ENCODE measurements at places on chromosomes 5 and 9.

- DNase-seq: no peak
Measured at GRCh38 chr9:88936668-88937067, 54.6 kb upstream of the S1PR3 start.

GRCh38 chr5:175564716-175565115 lies 86.4 kb downstream of the SFXN1 start:
- no peak for DNase-seq

GRCh38 chr9:22105005-22105722 lies 96.1 kb upstream of the CDKN2B start:
- no peak for DNase-seq

DNA sequence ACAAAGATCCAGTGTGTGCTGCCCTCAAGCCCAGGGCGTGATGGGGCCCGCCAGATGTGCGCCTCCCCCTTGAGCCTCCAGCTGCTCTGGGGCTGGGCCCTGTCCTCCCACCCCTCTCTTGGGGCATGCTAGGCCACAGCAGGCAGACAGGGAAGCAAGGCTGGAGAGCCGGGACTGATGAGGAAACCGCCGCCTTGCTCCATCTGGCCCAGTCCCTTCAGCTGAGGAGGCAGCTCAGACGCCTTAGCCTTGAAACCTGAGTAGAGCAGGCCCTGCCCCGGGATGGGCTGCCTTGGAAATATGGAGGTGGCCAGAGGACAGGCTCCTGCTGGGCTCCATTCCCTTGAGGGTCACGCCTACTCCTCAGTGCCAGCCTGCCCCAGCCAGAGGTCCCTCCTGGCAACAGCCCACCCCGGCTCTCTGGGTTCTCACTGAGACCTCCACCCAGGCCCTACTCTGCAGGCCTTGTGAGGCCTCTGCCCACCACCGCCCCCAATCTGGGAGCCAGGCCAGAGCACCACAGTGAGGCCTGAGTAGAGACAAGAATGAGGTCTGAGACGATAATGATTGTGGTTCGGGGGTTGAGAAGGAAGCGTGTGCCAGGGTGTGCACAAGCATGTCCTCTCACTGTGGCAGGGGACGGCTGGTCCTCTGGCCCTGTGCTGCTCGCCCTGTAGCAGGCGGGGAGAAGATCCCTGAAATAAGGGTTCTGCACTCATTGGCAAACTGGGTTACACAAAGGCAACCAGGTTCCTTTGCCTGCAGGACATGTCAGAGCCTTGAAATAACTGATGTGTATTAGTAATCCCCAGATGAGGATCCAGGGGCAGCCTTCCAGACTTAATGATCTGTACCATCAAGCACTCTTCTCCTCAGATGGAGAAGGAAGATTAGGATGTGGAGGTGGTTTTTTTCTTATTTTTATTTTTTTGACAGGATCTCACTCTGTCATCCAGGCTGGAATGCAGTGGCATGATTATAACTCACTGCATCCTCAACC lies 30.9 kb downstream of the CXXC5 start:
- DNase-seq: no peak

GRCh38 chr5:78509884-78510769 lies 138.4 kb downstream of the LHFPL2 start:
- no peak for DNase-seq

DNA sequence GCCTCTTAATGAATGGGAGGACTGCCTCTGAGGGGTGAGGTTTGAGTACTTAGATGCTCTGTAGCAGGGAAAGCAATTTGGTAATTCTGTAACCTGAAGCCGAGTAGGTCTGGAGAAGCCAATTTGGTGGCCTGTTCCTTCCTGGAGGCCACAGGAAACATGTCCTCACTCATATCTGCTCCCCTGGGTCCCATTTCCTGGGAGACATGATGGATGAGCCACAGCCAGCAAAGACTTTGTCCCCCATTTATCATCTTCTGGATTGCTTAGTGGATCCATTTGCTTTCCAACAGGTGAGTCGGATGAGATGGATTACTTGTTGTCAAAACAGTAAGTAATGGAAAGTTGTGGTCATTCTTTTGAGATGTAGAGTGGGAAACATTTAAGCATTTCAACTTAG lies 99.8 kb upstream of the KLF9 start:
- DNase-seq: no peak

DNA sequence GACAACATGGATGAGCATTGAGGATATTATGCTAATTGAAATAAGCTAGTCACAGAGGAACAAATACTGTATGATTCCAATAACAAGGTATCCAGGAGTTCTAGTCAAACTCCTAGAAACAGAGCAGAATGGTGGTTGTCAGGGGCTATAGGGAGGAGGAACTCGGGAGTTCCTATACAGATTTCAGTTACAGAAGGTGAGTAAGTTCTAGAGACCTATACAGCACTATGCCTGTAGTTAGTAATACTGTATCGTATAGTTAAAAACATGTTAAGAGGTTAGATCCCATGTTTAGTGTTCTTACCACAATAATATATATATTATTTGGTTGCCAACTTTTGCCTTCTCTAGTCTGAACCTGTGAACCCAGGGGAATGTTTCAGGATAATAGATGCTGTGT lies 7.9 kb upstream of the OXCT1 start:
- DNase-seq: no peak

GRCh38 chr5:145965804-145966203 lies 29.4 kb downstream of the SH3RF2 start:
- DNase-seq: no peak

- DNase-seq: no peak
Measured at GRCh38 chr5:60332244-60333004, 367.5 kb downstream of the DEPDC1B start.

DNA sequence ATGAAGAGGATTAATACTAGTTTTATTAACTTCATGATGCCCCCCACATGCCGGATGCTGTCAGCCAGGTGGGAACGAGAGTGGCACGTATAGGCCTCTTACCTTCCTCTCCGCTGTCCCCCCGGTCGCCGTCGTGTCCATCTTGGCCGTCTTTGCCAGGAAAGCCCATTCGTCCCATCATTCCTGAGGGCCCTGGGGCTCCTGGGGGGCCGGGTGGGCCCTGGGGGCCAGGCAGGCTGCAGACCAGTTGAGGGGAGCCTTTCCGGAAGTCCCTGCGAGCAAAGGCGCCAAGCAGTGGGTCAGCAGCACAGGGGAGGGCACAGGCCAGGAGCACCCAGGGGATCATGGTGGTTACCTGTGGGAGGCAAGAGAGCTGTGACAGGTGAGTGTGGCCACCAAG lies 15.8 kb downstream of the C1QTNF2 start:
- DNase-seq: no peak

DNA sequence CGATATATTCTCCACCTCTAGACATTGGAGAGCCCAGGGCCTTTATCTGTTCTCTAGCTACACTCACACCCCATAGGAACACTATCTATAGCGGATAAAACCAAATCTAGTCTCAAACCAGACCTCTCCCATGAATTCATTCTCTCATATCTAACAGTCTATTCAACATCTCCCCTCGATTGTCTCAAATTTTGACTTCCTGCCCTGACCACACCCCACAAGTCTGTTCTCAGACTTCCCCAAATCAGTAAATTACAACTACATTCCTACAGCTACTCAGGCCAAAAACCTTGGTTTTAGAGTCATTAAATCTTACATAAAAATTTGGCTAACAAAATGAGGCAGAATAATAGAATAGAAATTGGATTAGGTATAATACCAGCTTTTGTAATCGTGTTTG lies 12.5 kb upstream of the SLC1A3 start:
- no peak for DNase-seq

DNA sequence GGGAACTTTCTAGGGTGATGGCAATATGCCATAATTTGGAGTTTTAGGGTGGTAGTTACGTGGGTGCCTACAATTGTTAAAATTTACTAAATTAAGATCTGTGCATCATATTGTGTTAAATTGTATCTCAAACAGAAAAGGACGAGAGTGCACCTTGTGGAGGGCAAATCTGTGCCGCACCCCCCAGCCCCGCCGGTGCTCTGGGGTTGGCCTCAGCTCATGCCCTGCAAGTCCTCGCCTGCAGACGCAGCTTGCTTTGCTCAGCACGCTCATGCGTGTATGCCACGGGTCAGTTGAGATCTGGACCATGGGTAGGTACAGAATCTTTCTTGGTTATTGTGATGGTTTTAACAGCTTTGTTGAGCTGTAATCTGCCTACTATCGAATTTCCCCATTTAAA lies 33.7 kb upstream of the FCN1 start:
- DNase-seq: no peak

DNA sequence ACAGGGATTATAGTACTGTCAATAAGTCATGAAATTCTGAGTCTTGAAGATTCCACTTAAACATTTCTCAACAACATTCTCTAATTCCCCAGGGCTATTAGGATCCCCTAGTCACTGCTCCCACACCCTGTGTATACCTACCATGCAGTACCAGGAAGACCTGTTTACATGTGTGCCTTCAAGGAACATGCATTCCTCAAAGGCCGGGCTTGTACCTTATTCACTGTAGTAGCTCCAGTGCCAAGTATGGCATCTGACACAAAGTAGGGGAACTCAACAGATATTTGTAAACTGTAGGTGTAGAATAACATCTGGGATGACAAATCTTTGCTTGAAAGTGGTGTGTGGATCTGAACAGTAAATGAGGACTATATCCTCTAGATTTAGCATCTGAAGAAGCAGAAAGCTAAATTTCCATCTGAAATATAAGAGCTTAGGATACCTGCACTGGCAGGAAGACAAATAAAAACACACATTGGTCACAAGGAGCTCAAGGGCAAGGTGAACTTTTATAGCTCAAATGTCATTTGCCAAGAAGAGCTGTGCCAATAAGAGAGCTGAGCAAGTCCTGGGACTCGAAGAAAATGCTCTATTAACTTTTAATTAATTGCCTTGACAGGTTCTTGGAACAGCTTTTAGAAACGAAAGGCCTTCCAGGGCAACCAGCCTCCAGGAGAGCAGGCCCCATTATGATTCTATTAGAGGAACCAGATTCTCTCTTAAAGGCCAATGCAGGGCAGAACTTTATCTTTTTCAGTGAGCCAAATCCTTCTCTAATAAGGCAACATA lies 52.3 kb upstream of the MYOT start:
- DNase-seq: no peak

GRCh38 chr9:124790801-124791505 lies 14.0 kb downstream of the OLFML2A start:
- no peak for DNase-seq

DNA sequence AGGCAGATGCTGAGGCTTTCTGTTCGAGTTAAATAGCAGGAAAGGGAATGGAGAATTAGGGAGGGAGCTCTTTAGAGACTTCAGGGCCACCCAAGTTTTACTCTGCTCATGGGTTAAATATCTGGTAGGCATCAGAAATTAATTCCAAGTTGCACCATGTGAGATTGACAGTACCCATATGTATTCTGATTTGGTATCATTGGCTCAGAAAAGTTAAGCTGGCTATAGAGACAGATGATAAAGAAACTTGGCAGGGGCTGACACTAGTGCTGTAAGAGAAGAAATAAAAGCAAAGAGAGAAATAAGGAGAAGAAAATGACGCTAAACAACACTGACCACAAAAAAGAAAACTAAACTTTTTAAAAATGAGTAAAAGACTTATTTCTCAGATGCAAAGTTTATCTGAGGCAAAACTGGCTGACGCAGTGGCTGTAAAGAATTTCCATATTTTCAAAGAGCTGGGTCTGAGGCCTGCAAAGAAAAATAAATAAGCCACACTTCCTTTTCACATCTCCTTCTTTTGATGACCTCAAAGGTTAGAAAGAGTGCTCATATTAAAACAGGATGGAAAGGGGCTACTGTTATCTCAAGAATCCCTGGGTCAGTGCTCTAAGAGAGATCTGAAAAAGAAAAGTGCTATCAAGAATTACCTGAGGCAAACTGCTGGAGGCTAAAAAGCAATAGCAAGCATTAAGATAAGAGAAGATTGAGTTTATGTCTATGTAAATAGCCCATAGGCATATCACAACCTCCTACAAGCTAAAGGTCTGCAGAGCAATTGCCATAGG lies 399.0 kb upstream of the MEF2C start:
- no peak for DNase-seq

- DNase-seq: no peak
Measured at GRCh38 chr5:129377504-129377903, 82.6 kb upstream of the ADAMTS19 start.

DNA sequence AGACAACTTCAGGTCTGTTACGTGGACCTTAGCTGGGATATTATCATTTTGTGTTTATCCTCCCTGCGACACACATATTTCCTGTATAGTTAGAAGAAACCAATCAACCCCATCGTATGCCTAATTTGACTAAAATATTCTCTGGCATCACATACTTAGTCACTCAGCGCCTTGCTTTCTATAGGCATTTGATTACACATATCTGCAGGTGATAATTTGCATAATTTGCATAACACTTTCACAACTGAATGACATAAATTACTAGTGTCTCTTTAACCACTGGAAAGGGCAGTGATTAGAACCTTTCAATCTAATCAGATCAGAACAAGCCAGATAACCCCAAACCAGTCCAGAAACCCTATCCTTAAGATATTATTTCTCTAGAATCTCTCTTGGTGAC lies 390.2 kb downstream of the TLR4 start:
- DNase-seq: no peak

GRCh38 chr5:169647566-169647965 lies 10.5 kb downstream of the DOCK2 start:
- DNase-seq: no peak

DNA sequence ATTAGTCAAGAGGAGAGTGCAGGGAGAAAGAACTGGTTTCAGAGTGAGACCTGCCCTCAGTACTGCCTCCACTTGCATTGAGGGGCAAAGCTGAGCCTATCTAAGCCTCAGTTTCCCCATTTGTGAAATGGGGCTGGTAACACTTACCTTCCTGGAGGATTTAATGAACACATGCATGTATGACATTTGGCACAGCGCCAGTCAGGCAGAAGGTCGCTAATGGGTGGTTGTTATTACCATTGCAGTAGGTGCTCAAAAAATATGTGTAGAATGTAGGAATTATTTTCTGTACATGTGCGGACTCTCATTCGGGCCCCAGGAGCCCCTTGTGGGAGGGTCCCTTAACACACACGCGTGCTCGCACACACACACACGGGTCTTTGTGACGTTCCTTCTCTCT lies 10.9 kb downstream of the FAT2 start:
- DNase-seq: no peak

- no peak for DNase-seq
Measured at GRCh38 chr5:90182726-90183125, 226.8 kb downstream of the CETN3 start.

DNA sequence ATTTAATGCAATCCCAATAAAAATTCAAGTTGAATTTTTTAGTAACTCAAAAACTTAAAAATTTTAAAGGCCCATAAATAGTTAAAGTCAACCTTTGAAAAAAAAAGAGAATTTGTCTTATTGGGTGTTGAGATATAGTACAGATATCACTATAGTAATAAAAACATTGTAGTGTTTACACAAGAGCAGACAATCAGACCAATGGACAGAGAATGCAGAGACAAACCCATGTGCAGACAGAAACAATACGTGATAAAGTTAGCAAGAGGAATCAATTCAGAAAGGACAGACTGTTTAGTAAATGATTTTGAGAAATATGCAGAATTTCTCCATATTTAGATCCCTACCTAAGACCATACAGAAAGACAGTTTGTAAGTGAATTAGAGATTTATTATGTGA lies 33.9 kb downstream of the GOLGA1 start:
- no peak for DNase-seq

- no peak for DNase-seq
Measured at GRCh38 chr9:131282688-131283422, 6.5 kb upstream of the FAM78A start.
